Fibroblast of skin of scalp (primary cell): ENCODE measurements at places on chromosomes 2 and 18.

GRCh38 chr2:43340945-43341356 is 114.5 kb upstream of the ZFP36L2 start:
- DNase-seq: peak; percentile 90

DNA sequence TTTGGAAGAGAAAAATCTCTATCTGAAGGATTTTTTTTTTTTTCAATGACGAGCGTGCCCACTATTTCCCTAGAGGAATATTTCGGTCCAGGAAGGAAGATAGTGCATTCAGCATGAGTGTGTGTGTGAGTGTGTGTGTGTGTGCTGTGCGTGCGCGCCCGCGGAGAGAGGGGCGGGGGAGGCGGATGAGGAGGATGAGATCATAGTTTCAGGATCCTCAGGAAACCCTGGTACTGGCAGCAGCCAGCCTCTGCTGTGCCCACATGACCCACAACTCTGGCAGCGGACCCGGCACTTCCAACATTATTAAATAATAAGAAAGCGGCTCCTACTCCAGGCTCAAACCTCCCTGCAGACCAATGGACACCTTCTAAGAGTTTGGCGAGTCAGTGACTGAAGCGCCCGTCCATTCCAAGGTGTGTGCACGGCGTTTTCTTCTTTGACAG is 217.0 kb upstream of the DTNA start:
- peak; percentile 78 for DNase-seq

DNA sequence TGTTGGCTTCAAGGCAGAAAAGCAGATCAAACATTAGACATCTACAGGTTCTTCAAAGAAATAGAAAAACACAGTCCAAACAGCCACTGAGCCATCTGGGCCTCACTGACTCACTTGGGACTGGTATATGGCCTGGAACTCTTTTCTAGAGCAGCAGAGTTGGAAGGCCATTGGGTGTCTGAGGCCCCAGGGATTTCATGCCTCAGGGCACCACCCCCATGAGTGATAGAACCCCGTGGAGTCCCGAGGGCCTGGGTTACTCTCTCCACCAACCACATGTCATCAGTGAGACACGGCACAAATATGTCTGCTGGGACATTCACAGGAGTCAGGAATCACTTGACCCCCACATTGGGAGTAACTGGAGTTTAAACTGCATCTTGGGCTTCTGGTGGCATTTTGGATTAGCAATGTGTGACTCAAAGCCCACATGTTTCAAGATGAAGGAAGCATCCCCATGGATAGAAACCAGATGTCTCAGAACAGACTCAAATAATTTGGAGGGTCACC is 44.0 kb downstream of the CAPN13 start:
- DNase-seq: peak; percentile 88

GRCh38 chr2:173347305-173348168 is 7.1 kb upstream of the CDCA7 start:
- DNase-seq: no peak

GRCh38 chr2:239466061-239466754 is 65.4 kb upstream of the HDAC4 start:
- DNase-seq: no peak

GRCh38 chr18:60506190-60506589 is 133.6 kb upstream of the MC4R start:
- DNase-seq: no peak
